Stimulated activated CD8-positive, alpha-beta memory T cell treated with anti-CD3 and anti-CD28 coated beads, Interleukin-4, amount 100 ng/mL, for 4 hours (primary cell): ENCODE measurements at places on chromosomes 12 and 14.

DNA sequence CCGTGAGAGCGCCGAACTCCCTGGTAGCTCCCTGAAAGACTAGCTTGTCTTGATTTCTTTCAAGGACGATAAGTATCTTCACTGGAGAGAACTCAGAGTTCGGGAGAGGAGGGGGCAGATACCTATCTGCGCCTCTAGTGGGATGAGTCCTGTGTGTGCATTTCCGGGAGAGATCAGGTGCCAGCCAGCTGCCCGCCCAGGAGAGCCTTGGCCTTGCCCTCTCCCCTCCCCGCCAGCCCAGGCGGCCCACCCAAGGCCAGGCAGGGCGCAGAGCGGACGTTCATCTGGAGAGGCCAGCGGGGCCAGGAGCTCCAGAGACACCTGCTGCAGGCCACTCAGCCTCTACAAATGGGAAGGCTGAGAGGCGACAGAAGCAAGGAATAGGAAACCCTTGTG is 1.0 kb downstream of the CD9 start:
- DNase-seq = no peak

GRCh38 chr14:105536691-105537579 is 10.6 kb downstream of the TMEM121 start:
- DNase-seq = no peak

GRCh38 chr12:67540920-67541624 is 107.5 kb upstream of the DYRK2 start:
- no peak for DNase-seq

- DNase-seq = no peak
These were observed 3.7 kb upstream of the HOXC12 start for GRCh38 chr12:53950789-53951576.

- no peak for DNase-seq
These were observed 234.1 kb upstream of the GARIN2 start for GRCh38 chr14:66955159-66955558.

GRCh38 chr12:46365951-46366379 is 6.6 kb downstream of the SLC38A2 start:
- DNase-seq = no peak

GRCh38 chr14:61171727-61172126 is 109.4 kb downstream of the TMEM30B start:
- no peak for DNase-seq

GRCh38 chr14:54568821-54569595 is 2.1 kb downstream of the SAMD4A start:
- DNase-seq = no peak
